ENCODE measurements at places on chromosomes 4 and X.

GRCh38 chr4:125515016-125515415, 200.3 kb downstream of the FAT4 start:
- DNase-seq = no peak

DNA sequence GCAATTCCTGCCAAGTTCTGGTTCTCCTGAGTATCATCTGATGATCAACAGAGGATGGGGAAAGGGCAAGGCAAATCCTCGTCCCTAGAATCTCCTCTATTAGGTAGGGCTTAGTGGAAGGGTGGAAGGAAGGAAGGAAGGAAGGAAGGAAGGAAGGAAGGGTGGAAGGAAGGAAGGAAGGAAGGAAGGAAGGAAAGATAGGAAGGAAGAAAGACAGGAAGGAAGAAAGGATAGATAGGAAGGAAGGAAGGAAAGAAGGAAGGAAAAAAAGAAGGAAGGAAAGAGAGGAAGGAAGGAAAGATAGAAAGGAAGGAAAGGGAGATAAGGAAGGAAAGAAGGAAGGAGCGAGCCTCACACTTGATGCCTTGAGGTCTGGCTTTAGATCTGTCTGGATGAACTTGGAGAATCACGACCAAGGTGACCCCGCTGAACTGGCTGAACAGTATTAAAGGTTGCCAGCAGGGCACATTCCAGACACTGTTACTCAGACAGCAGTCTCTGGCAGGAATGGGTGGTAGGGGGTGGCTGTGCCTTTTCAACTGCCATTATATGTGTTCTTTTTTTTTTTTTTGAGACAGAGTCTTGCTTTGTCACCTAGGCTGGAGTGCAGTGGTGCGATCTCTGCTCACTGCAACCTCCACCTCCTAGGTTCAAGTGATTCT, 57.1 kb downstream of the MAP7D2 start:
- no peak for DNase-seq

GRCh38 chr4:71540749-71541269, 202.0 kb downstream of the SLC4A4 start:
- DNase-seq = no peak

DNA sequence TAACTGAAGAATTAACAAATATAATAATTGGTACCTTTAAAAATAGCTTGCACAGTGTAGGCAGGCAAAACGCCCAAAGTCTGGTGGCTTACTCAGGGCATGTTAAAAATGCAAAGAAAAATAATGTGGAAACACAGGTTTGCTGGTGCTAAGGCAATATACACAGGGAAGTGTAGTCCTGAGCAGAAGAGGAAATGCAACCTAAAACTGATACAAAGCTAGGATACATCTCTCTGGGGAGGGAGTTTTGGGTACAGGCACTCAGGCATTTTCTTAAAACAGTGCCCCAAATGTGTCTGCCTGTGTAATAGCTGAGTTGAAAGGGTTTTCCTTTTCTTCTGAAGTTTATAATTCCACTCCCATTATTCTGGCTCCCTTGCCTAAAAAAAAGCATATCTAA, 47.4 kb downstream of the TMPRSS11E start:
- no peak for DNase-seq

GRCh38 chr4:92163348-92163747, 140.4 kb upstream of the GRID2 start:
- DNase-seq = no peak

- DNase-seq = no peak
Observed at GRCh38 chr4:3462790-3463415, at the start of gene DOK7. Gene DOK7 (plus strand): TSS chr4:3463306. CDS start chr4:3463376, 70 bp downstream.

DNA sequence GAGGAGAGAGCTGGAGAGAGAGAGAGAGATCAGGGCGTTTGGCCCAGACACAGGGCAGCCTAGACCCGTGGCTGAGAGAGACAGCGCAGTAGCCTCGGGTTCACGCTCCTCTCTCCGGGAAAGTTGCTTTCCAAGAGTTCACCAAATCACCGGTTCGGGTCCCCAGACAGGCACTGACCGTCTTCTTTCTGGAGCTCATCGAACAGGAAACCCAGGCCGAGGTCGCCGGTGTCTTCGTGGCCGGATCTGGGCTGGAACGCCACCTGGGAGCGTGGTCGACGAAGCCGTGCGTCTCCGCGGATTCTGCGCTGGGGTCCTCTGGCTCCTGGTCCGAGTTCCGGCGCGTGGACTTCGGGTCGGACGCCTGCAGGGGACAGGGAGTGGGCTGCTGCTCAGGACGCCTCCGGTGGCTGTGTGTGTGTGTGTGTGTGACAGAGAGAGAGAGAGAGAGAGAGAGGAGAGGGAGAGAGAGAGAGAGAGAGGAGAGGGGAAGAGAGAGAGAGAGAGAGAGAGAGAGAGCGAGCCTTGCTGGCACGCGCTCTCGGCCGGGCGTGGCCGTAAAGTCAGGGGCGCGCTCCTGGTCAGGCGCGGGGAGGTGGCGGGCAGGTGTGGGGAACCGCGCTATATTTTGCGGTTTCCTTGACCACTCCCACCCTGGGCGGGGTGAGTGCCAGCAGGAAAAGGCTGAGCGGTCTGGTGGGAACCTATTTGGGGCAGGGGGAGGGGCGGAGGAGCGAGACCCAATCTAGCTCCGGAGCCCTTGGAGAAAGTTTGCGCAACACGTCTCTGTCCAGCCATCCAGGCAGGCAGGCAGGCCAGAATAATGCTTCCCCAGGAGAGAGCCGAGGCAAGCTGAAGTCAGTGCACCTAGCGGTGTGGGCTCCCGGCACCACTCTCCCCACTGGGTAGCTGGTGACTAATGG, 62.1 kb downstream of the RHOXF2B start:
- DNase-seq = no peak

DNA sequence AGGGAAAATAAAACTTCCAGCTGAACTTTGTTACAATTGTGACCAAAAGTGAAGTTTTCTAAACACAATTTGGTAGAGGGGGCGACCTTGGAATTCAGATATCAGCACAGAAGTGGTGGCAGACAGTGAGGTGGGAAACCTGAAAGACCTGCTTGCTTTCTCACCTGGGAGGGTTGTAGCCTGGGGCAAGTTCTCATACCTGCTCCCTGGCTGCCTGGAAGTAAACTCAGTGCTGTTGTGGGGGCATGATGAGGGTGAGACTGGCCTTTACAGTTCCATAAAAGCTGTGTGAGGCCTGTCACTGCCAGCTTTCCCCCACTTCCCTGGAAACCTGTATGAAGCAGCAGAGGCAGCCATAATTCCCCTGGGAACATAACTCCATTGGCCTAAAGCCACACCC, 1180.2 kb downstream of the FAM133A start:
- DNase-seq = no peak

GRCh38 chr4:83929550-83929949, 393.6 kb downstream of the GPAT3 start:
- no peak for DNase-seq

DNA sequence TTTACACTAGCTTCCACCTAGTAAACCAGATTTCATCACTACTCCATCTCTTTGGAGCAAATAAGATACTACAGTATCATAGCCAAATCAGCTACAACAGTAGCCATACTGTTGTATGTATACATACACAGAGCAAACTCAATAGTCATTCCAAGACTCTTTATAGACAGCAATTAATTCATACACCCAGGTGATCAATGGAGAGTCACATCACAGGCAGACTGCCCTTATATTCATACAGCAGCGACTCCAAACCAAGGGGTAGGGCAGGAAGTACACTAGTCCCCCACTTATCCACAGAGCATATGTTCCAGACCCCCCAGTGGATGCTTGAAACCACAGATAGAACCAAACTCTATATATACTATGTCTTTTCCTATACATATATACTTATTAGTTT, 76.6 kb downstream of the FBXW7 start:
- no peak for DNase-seq

- DNase-seq = no peak
Observed at GRCh38 chr4:112253382-112254000, 21.9 kb downstream of the AP1AR start.

DNA sequence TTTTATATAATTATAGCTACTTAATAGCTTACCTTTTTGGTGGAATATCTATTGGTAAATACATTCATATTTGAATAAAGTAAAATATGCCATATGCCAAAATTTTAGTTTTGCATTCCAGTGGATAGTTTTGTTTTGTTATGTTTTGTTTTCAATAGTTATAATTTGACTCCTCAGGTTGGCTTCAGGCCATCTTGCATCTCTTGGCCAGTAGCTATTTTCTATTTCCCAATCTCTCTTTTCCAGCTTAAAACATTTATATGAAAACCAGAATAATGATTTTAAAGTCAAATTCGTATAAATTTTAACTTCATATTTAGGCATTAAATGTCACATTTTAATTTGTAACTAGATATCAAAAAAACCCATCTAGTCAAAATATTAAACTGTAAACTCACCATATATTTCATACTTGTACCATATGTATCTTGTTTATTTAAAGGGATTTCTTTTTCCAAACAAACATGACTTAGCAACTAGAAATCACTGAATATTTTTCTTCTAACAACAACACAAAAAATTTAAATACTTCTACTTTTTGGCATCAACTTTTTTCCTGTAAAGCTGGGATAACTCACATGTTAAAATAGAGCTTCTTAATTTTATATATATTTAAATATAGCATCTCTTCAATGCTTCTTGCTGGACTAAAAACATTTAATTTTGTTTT, 1209.6 kb downstream of the PCDH7 start:
- no peak for DNase-seq

DNA sequence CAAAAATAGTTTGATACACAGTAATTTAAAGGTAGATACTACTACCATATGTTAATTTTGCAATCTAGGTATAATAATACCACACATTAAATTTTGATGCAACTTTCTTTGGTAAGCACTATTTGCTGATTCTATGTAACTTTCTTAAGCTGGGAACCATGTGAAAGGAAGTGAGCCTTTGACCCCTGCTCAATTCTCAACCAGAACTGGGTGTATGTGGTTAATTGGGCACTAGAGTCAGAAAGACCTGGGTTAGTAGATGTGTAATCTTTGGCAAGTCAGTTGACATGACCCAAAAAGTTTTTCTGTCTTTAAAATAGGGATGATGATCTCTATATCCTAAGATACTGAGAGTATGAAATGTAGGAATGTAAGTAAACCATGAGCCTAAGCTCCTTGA, 22.4 kb downstream of the TLR2 start:
- DNase-seq = no peak

- no peak for DNase-seq
Observed at GRCh38 chr4:128823025-128823661, 13.6 kb downstream of the JADE1 start.

GRCh38 chr4:8284391-8284790, 14.8 kb downstream of the HTRA3 start:
- DNase-seq = no peak

GRCh38 chrX:143017272-143017671, 8.5 kb upstream of the SPANXN4 start:
- no peak for DNase-seq

- no peak for DNase-seq
Observed at GRCh38 chr4:37524267-37524666, 161.9 kb downstream of the RELL1 start.

DNA sequence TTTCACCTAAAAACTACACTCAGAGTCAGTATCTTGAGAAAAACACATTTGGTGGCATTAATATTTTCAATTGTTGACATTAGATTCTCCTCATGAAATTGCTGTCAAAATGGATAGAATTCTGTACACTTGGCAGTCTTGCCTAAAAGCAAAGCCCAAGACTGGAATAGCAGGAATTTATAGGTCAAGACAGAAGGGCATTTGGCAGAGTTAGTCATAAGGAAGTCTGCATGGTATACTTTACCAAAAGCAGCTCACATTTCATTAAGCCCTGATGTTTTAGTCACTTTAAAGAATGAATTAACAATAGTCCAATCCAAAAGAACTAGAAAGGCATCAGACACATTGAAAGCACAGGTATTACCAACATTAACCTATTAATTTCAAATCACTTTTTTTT, 7.1 kb downstream of the CCDC160 start:
- DNase-seq = no peak

- DNase-seq = no peak
Observed at GRCh38 chr4:26432419-26432818, 57.9 kb downstream of the CCKAR start.

GRCh38 chrX:16433021-16433420, 216.9 kb upstream of the S100G start:
- no peak for DNase-seq

GRCh38 chrX:54180403-54180802, 2.7 kb downstream of the FAM120C start:
- DNase-seq = no peak

DNA sequence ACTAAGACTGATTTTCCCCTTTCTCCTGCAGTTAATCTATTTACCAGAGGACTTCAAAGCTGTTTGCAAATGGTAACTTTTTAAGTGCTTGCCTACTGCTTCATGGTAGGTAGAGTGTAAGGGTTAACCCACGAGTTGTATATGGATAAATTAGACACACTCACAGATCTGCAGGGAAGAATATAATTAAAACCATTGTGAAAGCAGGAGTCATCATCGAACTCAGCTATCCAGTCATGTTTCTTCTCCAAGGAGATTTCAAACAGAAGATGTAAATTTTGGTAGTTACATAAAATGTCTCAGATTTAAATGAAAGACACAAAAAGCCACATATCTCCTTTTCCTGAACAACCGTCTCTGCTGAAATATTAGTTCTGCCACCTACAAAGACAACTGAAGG, 549 bp upstream of the XG start:
- no peak for DNase-seq

GRCh38 chr4:5992171-5992827, 25.9 kb downstream of the C4orf50 start:
- no peak for DNase-seq

- no peak for DNase-seq
Observed at GRCh38 chr4:86156531-86156930, 203.3 kb downstream of the MAPK10 start.

DNA sequence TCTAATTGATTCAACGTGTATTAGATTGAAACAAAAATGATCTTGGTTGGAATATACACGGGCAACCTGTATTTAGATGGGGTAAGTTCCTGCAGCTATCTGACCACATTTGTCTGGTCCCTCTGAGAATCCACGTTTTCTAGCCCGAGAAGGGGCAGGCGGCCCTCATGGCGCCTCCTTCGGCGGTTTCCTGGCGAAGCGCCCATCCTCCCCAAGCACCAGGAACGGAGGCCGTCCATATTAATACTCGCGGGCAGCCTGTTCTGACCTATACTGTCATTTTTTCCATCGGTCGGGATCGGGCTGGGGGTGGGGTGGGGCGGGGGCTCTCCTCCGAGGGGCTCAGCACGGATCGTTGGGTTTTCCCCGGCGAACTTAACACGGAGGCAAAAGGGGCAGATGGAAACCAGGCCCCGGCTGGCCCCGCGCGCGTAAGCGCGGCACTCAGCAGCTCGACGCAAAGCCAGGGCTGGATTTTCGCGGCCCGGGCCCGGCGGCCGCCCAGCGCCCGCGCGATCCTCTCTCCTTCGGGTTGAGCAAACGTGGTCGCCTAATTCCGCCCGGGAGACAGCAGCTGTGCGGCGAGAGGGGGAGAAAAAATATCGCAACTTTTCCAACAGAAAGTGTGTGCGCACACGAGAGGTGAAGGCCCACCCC, 77.2 kb upstream of the BCOR start:
- no peak for DNase-seq

GRCh38 chr4:101197350-101197749, 150.0 kb downstream of the PPP3CA start:
- DNase-seq = no peak

- DNase-seq = no peak
Observed at GRCh38 chr4:151310124-151310728, 15.2 kb downstream of the SH3D19 start.

GRCh38 chr4:150827226-150827625, 187.9 kb downstream of the LRBA start:
- DNase-seq = no peak

All from CD8-positive, alpha-beta T cell (primary cell).